ENCODE measurements at places on chromosomes 7 and 10. TPM values are rescaled to one million over a fixed set of nuclear protein-coding genes. Genes with fewer than 3 reads are reported as not detected.

DNA sequence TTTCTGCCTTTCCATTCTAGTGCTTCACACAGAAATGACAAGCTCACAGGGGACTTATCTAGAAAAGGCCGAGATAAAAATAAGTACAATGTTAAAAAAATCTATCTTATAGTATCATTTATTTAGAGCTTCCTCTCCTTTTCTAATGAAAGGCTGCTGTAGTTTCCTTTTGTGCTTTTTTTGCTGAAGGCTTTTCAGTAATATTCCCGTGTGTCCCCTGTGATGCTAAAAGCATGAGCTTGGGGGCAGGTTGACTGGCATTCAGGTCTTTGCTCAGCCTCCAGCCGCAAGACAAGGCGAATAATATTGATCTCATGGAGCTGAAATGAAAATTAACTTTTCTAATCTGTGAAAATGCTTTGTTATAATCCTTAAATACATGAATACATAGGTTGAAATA is 143.0 kb downstream of the ST7 start:
- no peak for DNase-seq

DNA sequence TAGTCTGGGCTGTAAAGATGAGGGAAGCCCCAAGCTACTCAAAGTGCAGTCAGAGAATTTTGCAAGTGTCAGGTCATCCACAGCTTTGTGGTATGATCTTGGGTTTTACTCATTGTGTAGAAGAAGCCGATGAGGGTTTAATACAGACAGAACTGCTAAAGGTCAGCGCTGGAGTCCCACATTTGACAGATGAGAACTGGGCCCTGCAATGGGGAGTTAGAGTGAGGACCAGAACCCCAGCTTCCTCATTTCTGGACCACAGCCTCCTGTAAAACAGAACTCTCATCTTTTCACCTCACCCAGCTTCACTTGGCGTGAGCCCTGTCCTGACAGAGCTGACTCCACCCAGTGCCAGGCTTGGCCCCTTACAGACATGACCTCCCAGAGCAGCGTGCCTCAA is 20.1 kb downstream of the LRRC20 start:
- no peak for DNase-seq

GRCh38 chr7:1854866-1855724 is 185.0 kb downstream of the ELFN1 start:
- no peak for DNase-seq

- DNase-seq = no peak
Measured at GRCh38 chr7:66157060-66157459, 42.4 kb downstream of the CRCP start.

DNA sequence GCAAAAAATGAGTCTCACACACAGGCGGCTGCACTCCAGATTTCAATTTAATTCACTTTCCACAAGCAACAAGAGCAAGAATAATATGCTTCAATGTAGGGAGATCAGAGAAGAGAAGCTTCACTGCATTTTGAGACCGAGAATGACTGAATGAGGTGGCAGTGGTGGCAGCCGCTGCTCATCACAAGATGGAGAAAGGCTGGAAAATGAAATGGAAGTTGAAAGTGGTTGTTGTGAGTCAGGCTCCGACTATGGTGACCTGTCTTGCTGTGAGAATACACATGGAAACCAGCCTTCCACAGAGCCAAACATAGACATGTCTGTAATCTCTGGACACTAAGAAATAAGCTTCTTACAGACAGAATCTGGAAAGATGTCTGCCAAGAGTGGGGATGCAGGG is 499.6 kb upstream of the LRRN3 start:
- DNase-seq = no peak

- DNase-seq = peak; percentile 72
Measured at GRCh38 chr10:73495884-73496674, at the start of gene PPP3CB. PPP3CB (minus strand) TSS chr10:73496024; CDS start chr10:73495889, 135 bp downstream.

- DNase-seq = no peak
Measured at GRCh38 chr10:1061930-1062774, 6.0 kb downstream of the WDR37 start.

ZMYND11 gene
- polyA plus RNA-seq = 36.1 TPM

DNA sequence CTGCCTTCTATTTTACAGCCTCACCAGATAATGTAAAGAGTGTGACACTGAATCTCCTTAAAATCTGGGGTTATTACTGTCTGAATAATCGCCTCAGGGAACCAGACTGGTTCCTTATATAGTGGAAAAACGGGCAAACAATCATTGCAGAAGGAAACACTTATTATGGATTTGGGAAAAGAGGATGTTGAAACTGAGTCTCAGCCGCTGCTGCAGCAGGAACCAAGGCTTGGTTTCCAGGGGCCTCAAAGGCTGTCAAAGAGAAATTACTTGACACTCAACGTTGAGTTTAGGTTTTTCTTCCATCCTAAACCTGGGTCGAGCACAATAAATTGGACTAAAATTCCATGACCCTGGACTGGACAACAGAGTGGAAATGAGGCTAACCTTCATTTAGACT is 103.8 kb upstream of the AHR start:
- no peak for DNase-seq

GRCh38 chr7:126495001-126495400 is 757.7 kb downstream of the GRM8 start:
- no peak for DNase-seq

GIMAP8 gene
- 0.26 TPM for polyA plus RNA-seq

GRCh38 chr7:106765727-106766355 is 99.2 kb upstream of the PIK3CG start:
- no peak for DNase-seq

DNA sequence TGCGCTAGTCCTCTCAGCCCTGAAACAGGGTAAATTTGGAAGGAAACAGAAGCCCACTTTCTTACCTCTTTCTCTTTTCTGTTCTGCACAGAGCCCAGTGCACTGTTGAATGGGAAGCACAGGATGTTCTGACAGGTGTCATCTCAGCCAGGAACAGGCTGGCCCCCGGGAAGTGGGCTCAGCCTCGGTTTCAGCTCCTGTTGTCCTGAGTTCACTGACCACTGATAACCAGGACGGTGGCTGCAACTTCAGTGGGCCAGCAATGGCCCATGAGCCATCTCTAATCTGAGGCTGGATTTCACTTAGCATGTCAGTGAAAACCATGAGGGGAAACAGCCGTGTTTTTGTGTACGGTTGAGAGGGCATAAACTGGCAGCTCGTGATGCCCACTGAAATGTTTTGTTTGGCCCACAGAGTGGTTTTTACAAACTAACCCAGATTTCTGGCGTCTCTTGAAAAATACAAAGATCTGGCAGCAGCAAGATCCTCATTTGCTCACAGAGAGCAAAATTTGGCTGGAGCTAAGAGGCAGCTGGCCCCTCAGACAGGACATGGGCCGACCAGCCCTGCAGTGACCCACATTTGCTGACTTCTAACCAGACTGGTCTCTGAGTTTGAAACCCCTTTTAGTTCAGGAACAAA is 455.9 kb downstream of the PAXIP1 start:
- no peak for DNase-seq

ITIH2 gene
- not detected for polyA plus RNA-seq

GRCh38 chr10:28374036-28374435 is 71.2 kb upstream of the MPP7 start:
- DNase-seq = no peak

DNA sequence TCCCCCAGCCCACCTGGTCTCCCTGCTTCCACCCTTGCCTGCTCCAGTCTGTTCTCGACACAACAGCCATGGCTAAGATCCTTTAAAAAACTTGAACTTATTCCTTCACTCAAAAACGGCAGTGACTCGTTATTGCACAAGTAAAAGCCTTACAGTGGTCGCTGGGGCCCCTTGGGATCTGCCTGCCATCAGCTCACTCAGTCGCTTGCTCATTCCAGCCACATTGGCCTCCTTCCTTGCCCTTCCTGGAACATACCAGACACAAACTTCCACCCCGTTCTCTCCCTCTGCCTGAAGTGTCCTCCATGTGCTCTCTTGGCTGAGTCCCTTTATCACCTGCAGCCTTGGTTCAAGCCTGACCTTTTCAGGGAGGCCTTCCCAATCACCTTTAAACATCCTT is 4.7 kb downstream of the CCNY start:
- DNase-seq = no peak

DNA sequence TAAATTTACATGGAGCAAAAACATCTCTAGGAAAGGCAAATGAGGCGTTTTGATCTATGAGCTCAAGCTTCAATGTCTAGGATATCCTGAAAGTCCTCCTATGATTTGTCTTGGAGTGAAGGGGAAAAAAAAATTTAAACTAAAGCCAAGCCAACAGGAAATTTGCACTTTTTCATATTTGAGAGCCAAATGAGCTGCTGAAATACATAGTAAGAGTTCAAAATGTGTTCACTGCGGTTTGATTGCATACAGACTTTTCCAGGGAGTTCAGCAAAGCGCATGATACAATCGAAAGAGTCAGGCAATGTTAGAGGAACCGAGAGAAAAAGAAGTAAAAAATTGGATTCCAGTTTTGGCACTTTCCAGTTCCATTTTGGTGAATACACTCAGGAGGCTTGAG is 633.4 kb upstream of the MGMT start:
- DNase-seq = no peak

EPO gene
- 0.41 TPM for polyA plus RNA-seq

MALSU1 gene
- polyA plus RNA-seq = 43.1 TPM

C10orf105 gene
- not detected for polyA plus RNA-seq

TET1 gene
- polyA plus RNA-seq = 0.08 TPM

Measured in keratinocyte (primary cell).